ENCODE measurements at places on chromosomes 5 and 9. TPM values are rescaled to one million over a fixed set of nuclear protein-coding genes. Genes with fewer than 3 reads are reported as not detected.

The KIF2A gene
- 41.6 TPM for total RNA-seq

The MYOZ3 gene
- not detected for total RNA-seq

The PCSK1 gene
- 0.39 TPM for total RNA-seq

The NR5A1 gene
- not detected for total RNA-seq

The ANKRD34B gene
- not detected for total RNA-seq

The RETREG1 gene
- total RNA-seq = 15.7 TPM
